ENCODE measurements at places on chromosomes 13 and 19.

GRCh38 chr13:113754691-113755090 lies 4.3 kb upstream of the TMEM255B start:
- DNase-seq: no peak

DNA sequence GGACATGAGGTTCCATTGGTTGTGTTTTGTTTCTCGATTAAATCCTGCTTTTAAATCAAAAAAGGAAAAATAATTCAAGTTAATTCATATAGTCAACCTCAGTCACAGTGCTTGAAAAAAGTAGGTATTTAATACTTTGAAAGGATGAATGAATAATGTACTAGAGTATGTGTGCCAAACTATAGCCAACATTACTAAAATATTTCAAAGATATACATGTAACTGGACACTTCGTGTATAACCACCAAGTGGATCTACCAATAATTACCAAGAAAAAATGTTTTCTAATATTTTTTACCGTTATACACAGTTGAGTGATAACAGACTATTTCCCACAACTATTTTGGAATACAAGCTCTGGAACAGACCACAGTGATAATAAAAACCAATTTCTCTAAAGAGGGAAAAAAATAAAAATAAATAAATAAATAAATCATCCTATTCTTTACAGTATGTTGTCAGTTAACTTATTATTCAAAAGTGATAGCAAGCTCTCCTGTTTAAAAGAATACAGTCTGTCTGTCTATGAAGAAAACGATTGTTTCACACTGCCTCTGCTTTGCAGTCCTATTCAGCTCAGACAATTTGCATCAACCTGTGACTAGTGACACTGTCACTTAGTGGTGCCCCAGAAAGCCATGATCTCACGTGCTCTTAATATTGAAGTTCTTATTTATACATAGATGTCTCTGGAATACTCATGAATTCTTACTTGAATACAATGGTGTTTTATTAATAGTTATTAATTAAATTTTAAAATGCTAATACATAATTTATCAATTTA lies 58.2 kb downstream of the UBL3 start:
- no peak for DNase-seq

GRCh38 chr19:30439310-30439709 lies 67.1 kb downstream of the ZNF536 start:
- no peak for DNase-seq

DNA sequence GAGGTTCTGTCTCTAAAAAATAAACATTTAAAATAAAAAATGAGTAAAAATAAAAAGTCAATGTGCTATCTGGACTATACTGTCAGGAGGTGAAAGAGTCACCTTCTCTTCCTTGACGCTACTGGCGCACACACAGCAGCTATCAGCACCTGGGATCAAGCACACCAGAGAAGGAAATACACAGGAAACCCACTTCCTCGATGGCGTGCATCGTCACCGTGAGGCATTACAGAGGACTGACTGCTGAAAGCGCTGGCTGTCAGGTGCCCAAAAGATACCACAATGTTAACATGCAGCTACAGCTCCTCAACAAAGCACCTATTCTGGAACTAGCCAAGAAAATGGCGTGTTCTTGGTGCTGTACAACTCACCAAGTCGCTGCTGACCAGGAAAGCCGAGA lies 6.1 kb downstream of the SLC35E1 start:
- no peak for DNase-seq

GRCh38 chr19:39160523-39160861 lies 34.9 kb downstream of the PAK4 start:
- DNase-seq: no peak

GRCh38 chr13:51035978-51036377 lies 75.1 kb downstream of the C13orf42 start:
- no peak for DNase-seq

- no peak for DNase-seq
Measured at GRCh38 chr13:109740121-109740520, 46.3 kb downstream of the IRS2 start.

DNA sequence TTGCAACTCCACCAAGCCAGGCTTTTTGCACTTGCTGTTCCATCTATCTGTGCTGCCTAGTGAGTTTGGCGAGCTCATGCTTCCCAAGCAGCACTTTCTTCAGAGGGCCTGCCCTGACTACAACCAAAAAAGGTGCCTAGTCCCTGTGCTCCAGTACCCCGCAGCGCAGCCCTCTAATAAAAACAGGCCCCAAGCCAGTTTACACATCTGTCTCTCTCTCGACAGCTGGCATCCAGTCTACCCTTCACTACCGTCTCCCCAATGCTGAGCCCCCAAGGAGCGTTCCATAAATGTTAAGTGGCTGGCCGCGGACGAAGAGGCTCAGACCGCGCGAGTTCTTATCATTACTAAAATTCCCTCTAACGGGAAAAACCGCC lies 512 bp downstream of the MED4 start:
- DNase-seq: no peak

- no peak for DNase-seq
Measured at GRCh38 chr13:45602183-45603170, 13.1 kb downstream of the ERICH6B start.

DNA sequence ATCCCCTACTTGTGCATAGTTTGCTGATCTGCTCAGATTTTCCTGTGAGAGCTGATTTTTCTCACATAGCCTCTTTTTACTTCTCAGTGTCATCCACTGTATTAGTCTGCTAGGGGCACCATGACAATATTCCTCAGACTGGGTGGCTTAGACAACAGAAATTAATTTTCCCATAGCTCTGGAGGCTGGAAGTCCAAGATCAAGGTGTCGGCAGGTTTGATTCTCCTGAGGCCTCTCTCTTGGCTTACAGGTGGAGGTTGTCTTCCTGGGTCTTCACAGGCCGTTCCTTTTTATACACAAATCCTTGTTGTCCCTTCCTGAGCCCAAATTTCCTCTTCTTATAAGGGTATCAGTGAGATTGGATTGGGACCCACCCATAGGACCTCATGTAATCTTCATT lies 9.2 kb downstream of the LRCH1 start:
- no peak for DNase-seq

DNA sequence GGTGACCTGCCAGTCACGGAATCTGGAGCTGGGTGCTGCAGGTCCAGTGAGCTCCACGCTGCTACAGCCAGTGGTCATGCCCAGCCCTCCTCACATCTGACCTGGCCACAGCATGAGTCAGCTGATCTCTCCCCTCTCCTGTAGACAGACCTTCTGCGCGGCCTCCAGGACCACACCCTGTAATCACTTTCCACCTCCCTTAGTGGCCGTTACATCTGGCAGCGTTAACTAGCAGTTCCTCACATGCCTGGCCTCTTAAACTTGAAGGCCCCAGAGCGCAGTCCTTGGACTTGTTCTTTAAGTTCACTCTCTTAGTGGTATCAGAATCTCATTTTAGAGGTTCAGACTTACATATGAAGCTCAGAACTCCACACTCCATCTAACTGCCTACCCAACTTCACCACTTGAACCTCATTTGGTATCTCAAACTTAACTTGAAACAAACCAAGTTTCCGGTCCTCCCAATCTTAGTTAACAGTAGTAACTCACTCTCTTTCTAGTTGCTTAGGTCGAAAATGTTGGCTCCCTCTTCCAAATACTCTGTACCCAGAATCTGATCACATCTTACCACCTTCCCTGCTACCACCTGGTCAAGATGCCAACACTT lies 22.7 kb downstream of the MIPEP start:
- no peak for DNase-seq

DNA sequence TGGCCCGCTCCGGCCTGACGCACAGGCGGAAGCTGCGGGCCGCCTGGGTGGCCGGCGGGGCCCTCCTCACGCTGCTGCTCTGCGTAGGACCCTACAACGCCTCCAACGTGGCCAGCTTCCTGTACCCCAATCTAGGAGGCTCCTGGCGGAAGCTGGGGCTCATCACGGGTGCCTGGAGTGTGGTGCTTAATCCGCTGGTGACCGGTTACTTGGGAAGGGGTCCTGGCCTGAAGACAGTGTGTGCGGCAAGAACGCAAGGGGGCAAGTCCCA lies 4.4 kb downstream of the FFAR1 start:
- DNase-seq: no peak

DNA sequence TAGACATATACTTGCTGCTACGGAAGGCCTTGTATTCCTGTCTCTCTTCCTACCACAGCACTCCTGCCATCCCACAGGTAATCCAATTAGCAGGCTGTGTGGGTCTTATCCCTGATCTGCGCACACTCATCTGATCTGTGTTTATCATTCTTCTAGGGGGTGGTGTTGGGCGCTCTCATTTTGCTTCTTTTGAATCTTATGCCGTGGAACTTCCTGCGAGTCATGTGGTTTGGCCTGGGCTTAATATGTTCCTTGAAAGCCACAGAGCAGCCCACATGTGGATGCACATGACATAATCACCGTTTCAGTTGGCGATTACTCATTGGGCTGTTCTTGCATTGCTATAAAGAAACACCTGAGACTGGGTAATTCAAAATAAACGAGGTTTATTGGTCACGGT lies 7.5 kb downstream of the RASA3 start:
- no peak for DNase-seq

DNA sequence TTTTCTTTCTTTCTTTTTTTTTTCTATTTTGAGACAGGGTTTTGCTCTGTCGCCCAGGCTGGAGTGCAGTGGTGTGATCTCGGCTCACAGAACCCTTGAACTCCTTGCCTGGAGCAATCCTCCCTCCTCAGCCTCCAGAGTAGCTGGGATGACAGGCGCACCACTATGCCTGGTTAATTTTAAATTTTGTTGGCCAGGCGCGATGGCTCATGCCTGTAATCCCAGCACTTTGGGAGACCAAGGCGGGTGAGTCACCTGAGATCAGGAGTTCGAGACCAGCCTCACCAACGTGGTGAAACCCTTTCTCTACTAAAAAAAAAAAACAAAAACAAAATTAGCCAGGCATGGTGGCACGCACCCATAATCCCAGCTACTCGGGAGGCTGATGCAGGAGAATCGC lies 8.7 kb upstream of the SBNO2 start:
- no peak for DNase-seq

DNA sequence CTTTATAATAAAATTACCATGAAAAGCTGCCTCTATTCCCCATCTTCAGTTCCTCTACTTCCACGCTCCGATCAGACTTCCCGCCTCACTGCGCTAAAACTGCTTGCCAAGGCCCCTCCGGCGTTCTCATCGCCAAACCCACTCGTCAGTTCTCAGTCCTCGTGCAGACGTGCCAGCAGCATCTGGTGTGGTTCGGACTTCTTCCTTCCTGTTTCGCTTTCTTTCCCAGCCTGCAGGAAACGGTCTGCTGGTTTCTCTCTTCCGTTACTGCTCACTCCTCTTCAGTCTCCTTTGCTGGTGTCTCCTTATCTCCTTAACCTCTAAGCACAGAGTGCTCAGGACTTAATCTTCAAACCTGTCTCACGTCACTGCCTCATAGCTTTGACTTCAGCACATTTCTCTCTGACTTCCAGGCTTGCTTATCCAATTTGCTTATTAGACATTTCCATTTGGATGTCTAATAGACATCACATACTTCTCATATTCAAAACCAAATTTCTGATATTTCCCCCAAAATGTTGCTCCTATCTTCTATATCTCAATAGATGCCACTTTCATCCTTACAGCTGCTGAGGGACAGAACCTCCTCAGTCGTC lies 40.3 kb downstream of the RCBTB2 start:
- DNase-seq: no peak

DNA sequence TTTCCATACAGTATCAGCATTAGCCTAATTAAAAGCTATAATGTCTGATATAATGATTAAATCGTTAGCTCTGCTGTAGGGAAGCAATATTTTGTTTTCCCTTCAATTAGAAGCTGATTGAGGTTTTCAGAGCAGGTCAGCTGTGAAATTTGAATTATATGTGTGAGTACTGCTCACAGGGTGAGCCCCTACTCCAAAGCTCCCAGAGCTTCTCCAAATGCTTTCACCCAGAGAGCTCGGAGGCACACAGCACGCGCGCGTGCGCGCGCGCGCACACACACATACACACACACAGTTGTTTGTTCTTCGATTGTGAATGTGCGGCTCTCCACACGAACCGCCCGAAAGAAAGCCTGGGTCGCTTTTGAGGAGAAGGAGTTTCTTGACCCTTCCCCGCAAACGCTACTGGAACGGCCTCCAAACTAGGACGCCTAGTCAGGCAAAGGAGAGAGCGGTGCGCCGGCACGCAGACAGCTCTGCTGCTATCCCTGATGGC lies 4.8 kb upstream of the SOX1 start:
- no peak for DNase-seq

GRCh38 chr19:8504171-8504570 lies 1.7 kb upstream of the PRAM1 start:
- no peak for DNase-seq

Measured in neural crest cell (in vitro differentiated cells).